Fibroblast of skin of left quadriceps (primary cell): ENCODE measurements at places on chromosomes 5 and 9.

DNA sequence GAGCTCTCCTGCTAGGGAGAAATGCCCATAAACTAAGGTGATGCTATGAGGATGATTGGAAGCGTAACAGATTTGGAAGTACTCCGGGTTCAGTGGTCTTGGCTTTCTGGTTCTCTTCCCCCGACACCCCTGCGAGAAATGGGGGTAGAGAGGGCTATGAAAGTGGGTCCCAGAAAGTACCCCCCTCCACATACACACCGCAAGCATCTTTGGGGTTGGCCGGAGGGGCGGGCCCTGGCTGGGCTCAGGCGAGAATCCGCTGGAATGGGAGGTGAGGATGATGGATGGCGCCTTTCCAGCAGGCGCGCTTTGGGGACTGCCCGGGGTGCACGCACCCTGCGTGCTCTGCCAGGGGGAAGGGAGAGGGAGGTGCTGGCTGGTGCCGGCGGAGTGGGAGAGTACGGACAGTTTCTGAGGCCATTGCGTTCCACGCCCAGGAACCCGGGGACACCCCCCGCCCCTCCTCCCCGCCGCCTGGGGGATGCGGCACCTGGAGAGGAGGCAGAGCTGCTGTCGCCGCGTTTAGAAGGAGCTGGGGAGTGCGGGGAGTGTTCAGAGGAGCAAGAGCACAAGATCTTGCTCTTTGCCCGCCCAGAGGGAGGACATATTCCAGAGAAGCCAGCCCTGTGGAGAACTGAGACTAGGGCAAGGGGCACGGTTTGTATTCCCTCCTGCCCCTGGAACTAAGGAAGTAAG, 1.9 kb downstream of the PCSK5 start:
- no peak for DNase-seq

DNA sequence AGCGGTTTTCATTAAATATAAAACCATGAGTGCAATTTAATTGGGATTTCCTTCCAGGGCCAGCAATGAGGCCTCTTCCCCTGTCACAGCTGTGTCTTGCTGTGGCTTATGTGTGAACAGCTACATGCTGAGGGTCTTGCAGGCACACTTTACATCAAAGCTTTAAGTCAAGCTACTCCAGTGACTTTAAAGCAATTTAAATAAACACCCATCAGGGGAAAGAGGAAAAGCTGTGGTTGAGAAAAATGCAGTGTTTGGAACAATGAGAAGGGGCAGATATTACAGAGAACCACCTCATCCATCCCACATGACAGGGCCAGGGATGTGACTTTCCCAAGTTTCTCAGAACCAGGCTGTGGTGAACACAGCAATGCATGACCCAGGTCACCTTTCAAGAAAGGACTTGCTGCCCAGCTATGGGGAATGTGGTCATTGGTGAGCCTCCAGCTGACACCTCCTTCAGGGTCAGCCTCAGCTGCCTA, 115.9 kb upstream of the LPAR1 start:
- DNase-seq, result no peak

- no peak for DNase-seq
Observed at GRCh38 chr5:39186722-39187539, 32.4 kb downstream of the FYB1 start.

DNA sequence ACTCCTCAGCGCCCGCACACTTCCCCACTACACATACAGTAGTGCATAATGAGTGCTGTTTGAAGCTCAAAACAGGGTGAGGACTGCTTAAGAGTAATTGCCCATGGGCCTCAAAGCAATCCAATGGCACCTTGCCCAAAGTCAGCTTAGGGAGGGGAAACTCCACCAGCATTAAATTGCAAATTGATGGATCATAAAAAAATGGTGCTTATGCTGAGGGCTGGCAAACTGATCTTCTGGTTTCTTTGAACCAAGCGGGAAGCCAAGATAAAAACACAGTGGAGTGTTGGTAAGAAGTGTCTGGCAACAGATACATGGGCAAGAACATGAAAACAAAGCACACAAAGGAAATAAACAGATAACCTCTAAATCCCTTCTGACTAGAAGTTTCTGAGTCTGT, 28.0 kb downstream of the TLE1 start:
- no peak for DNase-seq

- peak; percentile 17 for DNase-seq
Observed at GRCh38 chr9:95224376-95225019, 93.0 kb downstream of the FANCC start.

DNA sequence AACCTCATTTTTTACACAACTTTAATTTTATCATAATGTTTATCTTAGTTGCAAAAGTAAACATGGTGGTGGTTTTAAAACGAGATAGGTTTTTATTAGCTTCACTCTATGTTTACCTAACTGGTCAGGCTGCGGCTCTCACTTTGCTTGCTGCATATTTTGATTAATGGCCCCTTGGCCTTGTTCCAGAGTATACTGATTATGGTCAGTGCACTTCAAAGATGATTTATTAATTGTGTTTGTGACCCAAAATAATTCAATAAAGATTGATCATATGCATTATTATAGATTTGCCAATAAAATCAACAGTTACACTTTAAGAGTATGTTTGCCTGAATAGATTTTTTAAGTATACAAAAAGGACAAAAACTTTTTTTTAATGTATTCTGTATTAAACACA, 188.0 kb downstream of the XRCC4 start:
- DNase-seq, result no peak

DNA sequence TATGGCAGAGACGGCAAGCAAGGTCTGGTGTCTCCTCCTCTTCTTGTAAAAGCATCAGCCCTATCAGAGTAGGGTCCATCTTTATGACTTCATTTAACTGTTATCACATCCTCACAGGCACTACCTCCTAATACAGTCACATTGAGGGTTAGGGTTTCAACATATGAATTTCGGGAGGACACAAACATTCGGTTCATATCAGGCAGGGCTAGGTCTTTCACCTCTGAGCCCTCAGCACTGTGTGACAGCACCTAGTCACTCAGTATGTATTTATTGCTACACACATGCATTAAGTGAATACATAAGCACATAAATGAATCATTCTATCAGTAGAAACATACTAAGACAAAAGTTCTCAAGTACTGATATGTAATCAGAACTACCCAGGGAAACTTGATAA, 9.4 kb upstream of the BTF3 start:
- DNase-seq, result no peak

GRCh38 chr9:124743686-124744348, 27.3 kb downstream of the NR6A1 start:
- DNase-seq, result no peak
